ENCODE measurements at places on chromosomes 3 and 15. TPM values are rescaled to one million over a fixed set of nuclear protein-coding genes. Genes with fewer than 3 reads are reported as not detected.

TICRR gene
- total RNA-seq: 10.5 TPM

SEMA6D gene
- not detected for total RNA-seq

PRR20G gene
- 2.8 TPM for total RNA-seq

NPAP1 gene
- not detected for total RNA-seq

NEK10 gene
- total RNA-seq: 0.66 TPM

SLC12A1 gene
- total RNA-seq: not detected

PARP16 gene
- 10.1 TPM for total RNA-seq

AHSG gene
- not detected for total RNA-seq

SLC28A1 gene
- total RNA-seq: not detected

GRAMD2A gene
- total RNA-seq: 0.26 TPM

SLC9C1 gene
- total RNA-seq: not detected

NLGN1 gene
- total RNA-seq: not detected

SCN5A gene
- total RNA-seq: 0.89 TPM

SI gene
- total RNA-seq: not detected

FBXO45 gene
- total RNA-seq: 6.9 TPM

NEK11 gene
- 4.2 TPM for total RNA-seq

SCN11A gene
- 0.01 TPM for total RNA-seq

EPB42 gene
- total RNA-seq: not detected

GOLGA8R gene
- 0.19 TPM for total RNA-seq

RMDN3 gene
- total RNA-seq: 22.3 TPM

ALDH1A2 gene
- 0.15 TPM for total RNA-seq

STOML1 gene
- total RNA-seq: 11.9 TPM

PLSCR2 gene
- total RNA-seq: not detected

TLR9 gene
- total RNA-seq: not detected

PPM1M gene
- total RNA-seq: 5.0 TPM

IQCF5 gene
- total RNA-seq: not detected

MAGI1 gene
- total RNA-seq: 4.0 TPM

MCTP2 gene
- not detected for total RNA-seq

CSPG4 gene
- 0.13 TPM for total RNA-seq

GOLGA8G gene
- not detected for total RNA-seq

RBPMS2 gene
- 8.3 TPM for total RNA-seq

TRIM42 gene
- total RNA-seq: not detected

GABRR3 gene
- not detected for total RNA-seq

EDEM1 gene
- 15.9 TPM for total RNA-seq

SHC4 gene
- 0.92 TPM for total RNA-seq

SH2D7 gene
- not detected for total RNA-seq

CLDND1 gene
- total RNA-seq: 45.0 TPM

TMEM212 gene
- total RNA-seq: not detected

ATOSA gene
- total RNA-seq: 7.9 TPM

CD80 gene
- total RNA-seq: 0.03 TPM

TMEM266 gene
- 0.23 TPM for total RNA-seq

TEX55 gene
- total RNA-seq: not detected

ACVR2B gene
- total RNA-seq: 2.6 TPM

C3orf70 gene
- total RNA-seq: 0.21 TPM

FAM227B gene
- total RNA-seq: 1.2 TPM

SERINC4 gene
- 0.09 TPM for total RNA-seq

CTXN2 gene
- total RNA-seq: not detected

SEC62 gene
- 71.9 TPM for total RNA-seq

SLC28A2 gene
- not detected for total RNA-seq

Measured in A549 treated with AZD2906 at 1 μM for 4 hours (cell line).